Left ventricle myocardium inferior (tissue), 1 donor: ENCODE measurements at places on chromosomes 11 and 22. TPM values are rescaled to one million over a fixed set of nuclear protein-coding genes. Genes with fewer than 3 reads are reported as not detected.

The ARHGEF17 gene
- total RNA-seq, result 53.1 TPM

The CABP2 gene
- not detected for total RNA-seq

The ACTN3 gene
- total RNA-seq, result not detected

The TMEM86A gene
- total RNA-seq, result 5.4 TPM

The DDX6 gene
- 134 TPM for total RNA-seq

The OR52E8 gene
- total RNA-seq, result not detected

The NCAM1 gene
- 332 TPM for total RNA-seq

The POTEH gene
- not detected for total RNA-seq

The FBXO3 gene
- total RNA-seq, result 49.8 TPM

The CSF2RB gene
- 2.8 TPM for total RNA-seq

The OR51B5 gene
- total RNA-seq, result not detected

The CHRDL2 gene
- total RNA-seq, result 6.5 TPM

The TSGA10IP gene
- total RNA-seq, result not detected

The GRAMD1B gene
- total RNA-seq, result 31.8 TPM

The BLID gene
- total RNA-seq, result 0.36 TPM

The SMTNL1 gene
- not detected for total RNA-seq

The C22orf42 gene
- total RNA-seq, result not detected

The SSTR3 gene
- not detected for total RNA-seq

The DCHS1 gene
- total RNA-seq, result 9.5 TPM

The C22orf15 gene
- total RNA-seq, result not detected

The ACRV1 gene
- not detected for total RNA-seq

The CYP2D6 gene
- 0.16 TPM for total RNA-seq

The KRTAP5-9 gene
- total RNA-seq, result not detected

The OR8G1 gene
- not detected for total RNA-seq

The TRIM66 gene
- total RNA-seq, result 4.1 TPM

The KRTAP5-1 gene
- not detected for total RNA-seq

The MS4A3 gene
- total RNA-seq, result not detected

The KLHDC7B gene
- not detected for total RNA-seq

The HORMAD2 gene
- not detected for total RNA-seq

The MSANTD4 gene
- total RNA-seq, result 18.8 TPM

The SEPTIN3 gene
- not detected for total RNA-seq
